Sciatic nerve (tissue), 2 donors: ENCODE measurements at places on chromosomes 11 and 22.

DNA sequence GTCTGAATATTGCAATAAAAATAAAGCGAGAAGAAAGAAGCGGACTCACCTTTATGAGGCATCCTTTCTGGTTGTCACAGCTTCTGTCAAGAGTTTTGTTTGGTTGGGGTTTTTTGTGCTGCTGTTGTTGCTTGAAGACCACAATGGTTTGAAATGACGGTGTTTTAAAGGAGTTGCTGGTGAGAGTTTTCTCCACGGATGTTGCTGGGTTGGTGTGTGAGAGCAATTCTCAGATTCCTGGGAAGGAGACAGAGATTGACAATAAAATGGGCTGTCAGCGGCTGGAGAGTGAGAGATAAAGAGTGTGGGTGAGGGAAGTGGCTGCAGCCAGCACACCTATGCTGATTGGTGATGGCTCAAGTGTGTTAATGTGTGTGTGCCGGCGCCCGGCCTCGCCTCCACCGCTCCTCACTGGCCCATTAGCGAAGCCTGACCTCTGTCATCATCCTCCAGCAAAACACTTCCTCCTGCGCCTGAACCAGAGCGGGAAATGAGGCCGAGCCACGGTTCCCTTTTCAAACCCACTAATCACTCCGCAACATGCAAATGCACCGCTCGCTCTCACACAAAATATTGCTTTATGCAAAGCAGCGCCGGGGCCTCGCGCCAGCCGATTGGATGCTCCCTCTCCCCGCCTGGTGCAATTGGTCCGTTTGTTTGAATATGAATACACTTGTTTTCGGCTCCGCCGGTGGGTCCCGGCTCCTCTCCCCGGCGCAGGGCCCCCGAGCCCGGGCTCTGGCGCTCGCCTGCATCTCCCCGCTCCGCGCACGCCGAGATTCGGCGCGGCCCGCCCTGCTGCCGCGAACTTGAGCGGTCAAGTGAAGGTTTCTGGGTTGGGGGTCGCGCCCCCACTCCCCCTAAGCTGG is at the start of gene PAX6:
Gene PAX6, minus strand, starts transcription at position 544 of the 869 bp plus-strand sequence. CDS start 4,911 bp downstream, outside the sequence.
- no peak for DNase-seq

GRCh38 chr11:15745266-15745665 is 611.1 kb downstream of the SOX6 start:
- DNase-seq: no peak

DNA sequence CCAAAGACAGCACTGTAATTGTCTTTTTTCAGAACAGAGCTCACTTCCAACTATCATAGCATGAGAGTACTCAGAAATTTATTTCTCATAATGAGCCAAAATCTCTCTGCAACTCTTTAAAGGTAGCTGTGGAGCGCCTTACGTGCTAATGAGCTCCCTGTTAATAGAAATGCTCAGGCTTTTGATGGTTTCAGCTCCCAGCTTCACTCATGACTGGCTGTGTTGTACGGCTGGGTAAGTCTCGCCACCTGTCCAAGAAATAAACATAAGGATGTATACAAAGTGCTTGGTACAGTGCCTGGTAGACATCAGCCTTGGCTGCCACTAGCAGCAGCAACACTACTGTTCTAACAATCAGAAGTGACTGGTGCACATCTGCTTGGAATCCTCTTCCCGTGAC is 109.4 kb downstream of the LDLRAD3 start:
- no peak for DNase-seq

DNA sequence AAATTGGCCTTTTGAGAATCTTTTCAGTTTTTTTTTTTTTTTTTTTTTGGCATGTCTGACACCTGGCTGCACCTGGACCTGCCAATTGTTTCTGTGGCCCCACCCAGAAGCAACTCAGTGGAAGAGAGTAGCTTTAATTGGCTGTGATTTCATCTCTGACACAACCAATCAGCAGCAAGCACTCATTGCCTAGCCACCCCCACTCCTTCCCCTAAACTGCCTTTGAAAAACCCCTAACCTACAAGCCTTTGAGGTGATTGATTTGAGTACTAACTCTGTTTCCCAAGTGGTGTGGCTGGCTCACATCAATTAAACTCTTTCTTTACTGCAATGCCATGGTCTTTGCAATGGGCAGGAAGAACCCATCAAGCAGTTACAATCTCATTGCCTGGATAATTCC is 98.2 kb upstream of the CHORDC1 start:
- DNase-seq: no peak

DNA sequence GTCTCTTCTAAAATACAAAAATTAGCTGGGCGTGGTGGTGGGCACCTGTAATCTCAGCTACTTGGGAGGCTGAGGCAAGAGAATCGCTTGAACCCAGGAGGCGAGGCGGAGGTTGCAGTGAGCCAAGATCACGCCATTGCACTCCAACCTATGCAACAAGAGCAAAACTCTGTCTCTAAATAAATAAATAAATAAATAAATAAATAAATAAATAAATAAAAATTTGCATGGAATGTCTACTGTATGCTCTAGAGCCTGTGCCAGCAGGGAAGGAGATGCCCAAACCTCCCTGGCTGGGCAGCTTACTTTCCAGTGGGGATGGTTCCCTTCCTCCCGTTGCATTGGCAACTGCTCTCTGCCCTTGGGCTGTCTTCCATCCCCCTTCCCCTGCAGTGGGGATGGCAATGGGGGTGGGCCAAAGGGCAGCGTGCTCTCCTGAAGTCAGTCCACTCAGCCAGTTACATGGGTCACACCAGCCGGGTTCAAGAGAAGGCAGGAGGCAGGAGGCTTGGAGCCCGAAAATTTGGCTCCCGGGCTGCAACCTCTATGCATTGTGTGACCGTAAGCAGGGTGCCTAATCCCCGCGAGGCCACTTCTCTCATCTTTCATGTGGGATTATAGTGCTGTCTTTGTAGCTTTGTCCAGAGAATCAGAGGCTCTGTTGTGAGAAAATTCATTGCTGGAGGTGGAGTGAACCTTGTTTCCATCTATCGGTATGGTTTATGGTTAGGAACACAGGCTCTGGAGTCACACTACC is 1.4 kb upstream of the LRRC10B start:
- DNase-seq: no peak

DNA sequence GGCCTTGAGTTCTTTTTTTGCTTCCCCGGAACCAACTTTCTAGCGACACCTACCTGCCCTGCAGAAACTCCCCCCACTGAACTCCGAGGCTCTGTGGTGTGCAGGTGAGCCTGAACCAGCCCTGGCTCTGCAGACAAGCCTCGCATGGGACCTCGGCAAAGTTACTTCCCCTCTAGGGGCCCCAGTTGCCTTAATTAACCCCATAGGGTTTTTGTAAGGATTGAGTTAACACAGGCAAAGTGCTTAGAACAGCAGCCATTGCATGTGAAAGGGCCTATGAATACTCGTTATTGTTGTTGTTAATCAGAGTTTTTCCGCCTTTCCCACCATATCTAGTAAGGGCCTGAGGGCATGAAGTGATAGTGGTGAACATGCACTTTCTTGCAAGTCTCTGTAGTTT is 12.6 kb upstream of the SYT13 start:
- DNase-seq: no peak

GRCh38 chr11:102293873-102294601 is 23.2 kb upstream of the BIRC3 start:
- DNase-seq: no peak

DNA sequence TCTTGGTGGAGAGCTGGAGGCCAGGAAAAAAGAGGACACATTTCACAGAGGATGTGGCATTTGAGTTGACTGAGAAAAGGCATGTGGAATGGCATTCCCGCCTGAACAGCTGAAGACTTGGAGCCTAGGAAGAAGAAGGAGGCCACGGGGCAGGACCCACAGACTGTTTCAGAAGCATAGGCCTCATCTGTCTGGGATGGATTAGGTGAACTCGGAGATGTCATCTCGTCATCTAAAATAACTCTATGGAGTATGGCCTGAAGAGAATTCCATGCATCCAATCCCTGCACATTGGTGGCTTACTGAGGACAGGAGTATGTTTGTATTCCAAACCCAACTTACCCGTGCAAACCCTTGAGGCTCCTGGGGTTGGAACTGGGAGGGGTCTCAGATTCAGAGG is 16.4 kb downstream of the SPATA19 start:
- no peak for DNase-seq

GRCh38 chr22:36733271-36733670 is 29.7 kb upstream of the CACNG2 start:
- DNase-seq: peak; percentile 28

- peak; percentile 69 for DNase-seq
Observed at GRCh38 chr11:16945671-16946469, 68.3 kb downstream of the PLEKHA7 start.

DNA sequence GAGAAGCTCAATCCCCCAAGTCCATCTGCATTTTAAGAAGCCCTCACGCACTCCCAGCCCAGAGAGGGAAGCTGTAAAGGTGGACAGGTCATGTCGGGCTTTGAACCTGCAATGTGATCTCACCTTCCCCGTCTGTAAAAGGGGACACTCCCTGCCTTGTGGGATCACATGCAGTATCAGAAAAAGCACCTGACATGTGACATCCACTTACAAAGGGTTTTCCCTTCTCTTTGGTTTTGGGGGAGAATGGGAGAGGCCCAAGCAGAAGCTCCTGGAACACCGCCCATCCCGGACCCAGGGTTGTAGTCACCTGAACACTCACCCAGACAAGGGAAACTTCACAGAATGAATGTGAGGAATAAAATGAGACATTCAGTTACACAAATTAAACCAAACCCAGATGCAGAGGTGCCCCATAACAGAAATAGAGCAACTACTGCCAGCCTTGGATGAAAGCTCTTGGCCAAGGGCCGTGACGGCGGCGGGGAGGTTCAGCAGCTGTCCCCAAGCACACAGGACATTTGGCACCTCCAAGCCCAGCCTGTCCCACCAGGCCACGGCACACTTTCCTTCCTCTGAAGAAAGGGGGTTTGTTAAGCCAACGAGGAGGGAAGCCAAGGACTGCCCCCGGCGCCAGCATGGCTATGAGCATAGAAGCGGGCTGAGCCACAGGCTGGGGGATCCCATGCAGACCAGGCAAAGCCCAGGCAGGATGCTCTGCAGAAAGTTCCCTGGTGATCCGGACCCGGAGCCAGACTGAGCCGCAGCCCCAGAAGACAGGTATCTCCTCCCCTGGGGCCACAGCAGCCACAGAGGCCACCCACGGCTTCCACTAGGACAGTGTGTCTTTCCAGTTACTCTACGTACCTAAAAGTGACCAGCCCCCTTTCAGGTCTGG is 3.8 kb downstream of the BID start:
- DNase-seq: no peak

DNA sequence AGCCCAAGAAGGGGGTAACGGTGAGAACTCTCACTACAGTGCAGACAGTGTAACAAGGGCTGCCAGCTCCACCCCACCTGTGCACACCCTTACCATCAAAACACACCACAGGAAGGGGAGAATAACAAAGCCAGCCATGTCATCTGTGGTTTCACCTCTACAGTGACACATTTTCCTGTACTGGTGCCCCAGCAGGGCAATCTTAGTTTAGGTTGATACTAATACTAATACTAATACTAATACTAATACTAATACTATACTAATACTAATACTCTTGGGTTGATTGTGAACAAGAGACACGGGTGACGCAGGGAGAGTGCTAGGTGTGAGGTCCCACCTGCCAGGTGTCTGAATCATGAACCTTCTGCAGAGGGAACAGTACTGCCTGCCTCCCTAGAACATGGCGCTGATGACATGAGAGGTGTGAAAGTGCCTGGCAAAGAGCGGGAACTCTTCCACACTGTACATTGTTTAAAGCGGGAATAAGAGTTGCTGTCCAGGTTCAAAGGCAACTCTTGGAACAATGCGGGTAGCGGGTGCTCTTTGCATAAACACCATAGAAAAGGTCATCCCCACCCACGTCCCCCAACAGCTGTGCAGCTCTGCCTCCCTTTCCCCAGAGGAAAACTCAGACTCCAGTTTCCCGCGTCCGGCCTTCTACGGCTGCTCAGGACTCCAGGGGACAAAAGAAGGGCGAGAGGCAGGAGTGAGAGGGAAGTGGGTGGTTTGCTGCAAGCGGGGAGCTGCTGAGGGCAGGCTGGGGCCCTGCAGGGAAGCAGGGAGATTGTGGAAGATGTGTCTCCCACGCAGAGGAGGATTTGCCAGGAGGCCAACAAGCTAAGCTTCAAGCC is 25.0 kb upstream of the TMPRSS4 start:
- DNase-seq: no peak

DNA sequence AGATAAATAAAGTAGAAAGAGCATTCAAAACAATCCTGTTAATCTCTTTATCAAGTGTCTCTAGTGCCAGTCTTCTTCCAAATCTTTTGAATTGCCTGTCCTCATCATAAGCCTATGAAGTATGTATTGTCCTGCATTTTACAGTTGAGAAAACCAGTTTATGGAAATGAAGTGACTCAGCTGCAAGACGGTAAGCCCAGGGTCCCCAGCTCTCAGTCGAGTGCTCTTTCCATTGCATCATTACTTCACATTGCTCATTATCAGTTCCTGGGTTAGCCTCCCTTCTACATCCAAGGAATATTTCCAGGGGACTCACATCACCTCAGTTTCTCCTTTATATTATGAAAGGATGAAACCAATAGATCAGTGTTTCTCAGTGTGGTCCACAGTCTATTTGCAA is 9.1 kb upstream of the P4HA3 start:
- no peak for DNase-seq

DNA sequence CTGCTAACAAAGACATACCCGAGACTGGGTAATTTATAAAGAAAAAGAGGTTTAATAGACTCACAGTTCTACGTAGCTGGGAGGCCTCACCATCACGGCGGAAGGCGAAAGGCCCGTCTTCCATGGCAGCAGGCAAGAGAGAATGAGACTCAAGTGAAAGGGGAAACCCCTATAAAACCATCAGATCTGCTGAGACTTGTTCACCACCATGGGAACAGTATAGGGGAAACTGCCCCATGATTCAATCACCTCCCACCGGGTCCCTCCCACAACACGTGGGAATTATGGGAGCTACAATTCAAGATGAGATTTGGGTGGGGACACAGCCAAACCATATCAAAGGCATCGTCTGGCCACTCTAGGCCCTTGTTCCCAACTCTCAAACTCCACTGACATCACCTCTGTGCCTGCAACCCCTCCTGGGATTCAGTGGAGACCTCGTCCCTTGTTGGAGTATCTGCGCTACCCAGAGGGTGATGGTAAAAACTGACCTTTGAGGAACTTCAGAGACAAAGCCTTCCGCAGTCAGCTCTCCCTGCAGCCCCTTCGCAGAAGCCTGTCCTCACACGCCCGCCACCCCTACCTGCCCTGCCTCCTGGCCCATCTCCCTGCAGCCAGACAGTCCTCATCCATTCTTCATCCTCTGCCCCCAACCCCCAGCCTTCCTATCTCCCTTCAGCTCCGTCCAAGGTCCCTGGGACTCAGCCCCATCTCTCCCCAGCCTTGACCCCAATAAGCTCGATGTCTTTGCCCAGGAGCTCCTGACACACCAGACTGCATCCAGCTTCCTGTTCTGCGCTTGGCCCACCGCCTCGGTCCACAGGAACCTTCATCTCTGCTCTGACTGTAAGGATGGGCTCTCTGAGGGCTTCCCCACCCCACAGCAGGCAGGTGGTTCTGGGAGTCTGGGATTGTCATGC is 15.8 kb downstream of the CCND1 start:
- DNase-seq: no peak
